Frontal cortex (tissue), 4 donors: ENCODE measurements at places on chromosomes 13 and 19.
A peak's percentile ranks its signal among the peaks of the same experiment; 100 is the strongest.

DNA sequence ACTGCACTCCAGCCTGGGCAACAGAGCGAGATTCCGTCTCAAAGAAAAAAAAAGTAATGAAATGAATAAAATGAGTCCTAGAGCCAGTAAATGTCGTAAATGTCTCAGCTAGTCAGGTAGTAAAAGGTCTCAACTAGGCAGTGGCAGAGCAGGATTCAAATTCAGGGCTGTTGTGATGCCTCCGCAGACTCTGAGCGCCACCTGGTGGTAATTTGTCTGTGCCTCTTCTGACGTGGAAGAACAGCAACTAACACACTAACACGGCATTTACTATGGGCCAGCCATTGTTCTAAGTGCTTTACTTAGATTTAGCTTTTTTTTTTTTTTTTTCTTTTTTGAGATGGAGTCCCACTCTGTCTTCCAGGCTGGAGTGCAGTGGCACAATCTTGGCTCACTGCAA is 30.2 kb downstream of the CYP2F1 start:
- peak; percentile 48 for DNase-seq

- DNase-seq, result no peak
Measured at GRCh38 chr13:101258071-101258470, 158.2 kb downstream of the NALCN start.

DNA sequence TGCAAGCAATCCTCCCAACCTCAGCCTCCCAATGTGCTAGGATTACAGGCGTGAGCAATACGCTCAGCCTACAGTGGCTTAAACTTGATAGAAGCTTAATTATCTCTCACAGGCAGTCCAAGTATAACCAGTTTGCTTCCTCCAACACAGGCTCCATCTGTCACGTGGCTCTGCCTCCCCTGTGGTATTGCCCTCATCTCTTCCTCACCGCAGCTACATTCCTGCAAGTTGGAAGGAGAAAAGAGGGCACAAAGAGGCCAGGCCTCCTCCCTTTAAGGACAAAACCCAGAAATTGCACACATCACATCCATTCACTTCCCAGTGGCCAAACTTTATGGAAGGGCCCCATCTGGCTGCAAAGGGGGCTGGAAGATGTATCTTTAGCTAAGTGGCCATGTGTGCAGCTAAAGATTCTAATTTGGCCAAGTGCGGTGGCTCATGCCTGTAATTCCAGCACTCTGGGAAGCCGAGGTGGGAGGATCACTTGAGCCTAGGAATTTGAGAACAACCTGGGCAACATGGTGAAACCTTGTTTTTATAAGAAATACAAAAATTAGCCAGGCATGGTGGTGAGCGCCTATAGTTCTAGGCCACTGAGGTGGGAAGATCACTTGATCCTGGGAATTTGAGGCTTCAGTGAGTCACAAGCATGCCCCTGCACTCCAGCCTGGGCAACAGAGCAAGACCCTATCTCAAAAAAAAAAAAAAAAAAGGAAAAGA is 3.1 kb upstream of the SDHAF1 start:
- DNase-seq, result no peak

- DNase-seq, result no peak
Measured at GRCh38 chr19:29090783-29091526, 122.0 kb downstream of the UQCRFS1 start.

DNA sequence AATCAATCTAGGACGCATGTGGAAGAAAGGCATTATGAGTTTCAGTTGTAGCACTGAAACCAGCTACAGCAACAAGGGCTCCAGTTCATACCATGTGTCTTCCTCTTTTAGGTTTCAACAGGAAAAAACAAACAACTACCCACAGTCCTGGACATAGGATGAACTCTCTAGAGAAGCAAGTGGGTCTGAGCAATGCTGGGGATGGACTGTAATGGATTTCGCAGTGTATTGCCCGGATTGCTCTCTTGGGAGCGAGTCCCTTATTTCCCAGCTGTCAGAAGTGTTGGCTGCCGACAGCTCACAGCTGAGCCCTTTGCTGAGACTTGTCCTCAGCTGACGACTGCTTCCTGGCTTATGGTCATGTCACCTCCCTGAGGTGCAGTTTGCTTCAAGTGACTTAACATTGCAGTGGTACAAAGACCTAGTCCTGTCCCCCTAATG is 12.1 kb upstream of the MYCBP2 start:
- DNase-seq, result no peak

- DNase-seq, result no peak
Measured at GRCh38 chr13:39876258-39876657, 220.8 kb downstream of the COG6 start.

DNA sequence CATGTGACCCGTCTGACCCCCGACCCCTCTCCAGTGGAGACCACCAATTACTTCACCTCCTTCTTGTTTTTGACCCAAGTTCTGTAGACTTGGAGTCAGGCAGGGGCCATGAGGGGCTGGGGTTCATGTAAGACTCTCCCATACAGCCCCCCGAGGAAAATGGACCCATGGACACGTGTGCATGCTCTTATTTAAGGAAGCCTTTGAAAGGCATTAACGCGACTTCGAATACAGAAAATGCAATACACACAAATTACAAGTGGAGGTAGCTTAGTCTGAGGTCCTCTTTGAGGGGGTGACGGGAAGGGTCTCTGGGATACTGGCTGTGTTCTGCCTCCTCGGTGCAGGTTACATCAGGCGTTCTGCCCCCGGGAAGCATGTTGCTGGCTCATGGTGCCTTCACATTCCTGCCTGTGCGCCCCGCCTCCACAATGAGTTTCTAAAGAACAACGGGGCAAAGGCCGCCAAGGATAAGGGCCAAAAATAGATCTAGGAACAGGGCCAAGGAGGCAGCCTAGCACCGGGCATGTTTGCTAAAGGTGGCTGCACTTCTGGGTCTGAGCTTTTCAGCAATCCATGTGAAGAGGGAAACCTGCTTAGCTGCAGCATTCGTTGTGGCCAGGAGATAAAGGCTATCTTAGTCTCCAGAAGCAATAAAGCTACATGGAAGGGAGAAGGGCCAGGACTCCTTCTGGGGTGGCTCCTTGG is 54.5 kb downstream of the RAB20 start:
- no peak for DNase-seq

DNA sequence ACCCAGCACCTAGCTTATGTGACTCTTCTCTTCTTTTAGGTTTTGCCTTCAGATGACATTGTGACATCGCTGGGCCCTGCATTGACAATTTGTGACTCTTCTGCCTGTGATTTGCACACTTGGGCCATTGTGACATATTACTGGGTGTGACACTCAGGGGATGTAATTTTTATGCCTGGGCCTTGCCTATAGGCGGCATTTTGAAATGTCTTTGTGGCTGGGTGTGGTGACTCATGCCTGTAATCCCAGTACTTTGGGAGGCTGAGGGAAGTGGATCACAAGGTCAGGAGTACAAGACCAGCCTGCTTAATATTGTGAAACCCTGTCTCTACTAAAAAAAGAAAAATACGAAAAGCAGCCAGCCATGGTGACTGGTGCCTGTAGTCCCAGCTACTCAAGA is 28.4 kb upstream of the ZNF681 start:
- DNase-seq, result no peak

DNA sequence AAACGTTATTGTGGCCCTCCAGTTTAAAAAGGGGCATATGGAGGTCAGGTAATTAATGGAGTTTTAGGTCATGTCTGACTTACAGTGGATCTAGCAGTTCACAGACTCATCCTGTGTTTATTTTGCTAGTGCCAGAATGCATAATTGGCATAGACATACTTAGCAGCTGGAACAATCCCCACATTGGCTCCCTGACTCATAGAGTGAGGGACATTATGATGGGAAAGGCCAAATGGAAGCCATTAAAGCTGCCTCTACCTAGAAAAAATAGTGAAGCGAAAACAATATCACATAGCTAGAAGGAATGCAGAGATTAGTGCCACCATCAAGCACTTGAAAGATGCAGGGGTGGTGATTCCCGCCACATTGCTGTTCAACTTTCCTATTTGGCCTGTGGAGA is 610.7 kb downstream of the SLITRK5 start:
- DNase-seq, result no peak

DNA sequence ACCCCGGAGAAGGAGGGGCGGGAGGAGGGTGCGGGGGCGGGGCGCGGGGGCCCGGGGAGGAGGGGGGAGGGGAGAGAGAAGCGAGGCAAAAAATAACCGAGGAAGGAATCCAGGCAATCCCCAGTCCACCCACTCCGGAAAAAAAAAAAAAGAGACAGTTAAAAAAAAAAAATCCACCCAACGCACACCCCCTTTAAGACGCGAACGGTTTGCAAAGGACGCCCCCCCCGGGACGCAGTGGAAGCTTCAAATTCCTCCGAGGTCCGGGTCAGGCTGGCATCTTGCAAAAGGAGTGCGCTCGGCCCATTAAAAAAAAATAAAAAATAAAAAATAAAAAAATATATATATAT is at the start of gene CACNA1A:
Gene CACNA1A, minus strand, starts transcription at position 9 of the 350 bp plus-strand sequence. CDS start 255 bp downstream, outside the sequence.
- no peak for DNase-seq

DNA sequence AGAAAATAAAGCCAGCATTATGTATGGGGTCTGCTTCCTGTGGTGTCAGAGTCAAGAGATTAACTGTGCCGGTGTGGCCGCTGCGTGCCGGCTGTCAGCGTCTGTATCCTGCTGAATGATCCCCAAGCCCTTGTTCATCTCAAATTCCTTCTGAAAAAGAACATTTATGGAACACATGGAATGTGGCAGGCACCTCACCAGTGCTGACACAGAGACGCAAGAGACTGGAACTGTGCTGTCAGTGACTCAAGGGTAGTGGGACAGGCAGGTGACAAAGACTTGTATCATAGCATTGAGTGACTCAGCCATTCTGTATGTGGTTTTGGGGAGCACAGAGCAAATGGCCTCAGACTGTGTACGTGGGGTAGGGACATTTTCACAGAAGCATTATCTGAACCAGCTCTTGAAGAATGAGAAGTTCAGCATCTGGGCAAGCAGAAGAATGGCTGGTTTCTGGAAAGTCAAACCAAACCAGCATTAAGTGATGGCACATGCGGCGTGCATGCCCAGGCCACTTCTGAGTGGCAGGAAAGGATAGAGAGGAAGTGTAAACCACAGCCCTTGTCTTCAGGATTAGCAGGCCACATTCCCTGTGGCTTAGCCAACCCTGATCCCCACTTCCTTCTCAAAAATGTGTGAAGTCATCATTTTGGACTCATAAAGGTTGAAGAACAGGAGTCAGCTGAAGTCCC is 54.0 kb upstream of the IRS2 start:
- no peak for DNase-seq

GRCh38 chr19:19506592-19506991 is 8.8 kb downstream of the TSSK6 start:
- DNase-seq, result no peak

DNA sequence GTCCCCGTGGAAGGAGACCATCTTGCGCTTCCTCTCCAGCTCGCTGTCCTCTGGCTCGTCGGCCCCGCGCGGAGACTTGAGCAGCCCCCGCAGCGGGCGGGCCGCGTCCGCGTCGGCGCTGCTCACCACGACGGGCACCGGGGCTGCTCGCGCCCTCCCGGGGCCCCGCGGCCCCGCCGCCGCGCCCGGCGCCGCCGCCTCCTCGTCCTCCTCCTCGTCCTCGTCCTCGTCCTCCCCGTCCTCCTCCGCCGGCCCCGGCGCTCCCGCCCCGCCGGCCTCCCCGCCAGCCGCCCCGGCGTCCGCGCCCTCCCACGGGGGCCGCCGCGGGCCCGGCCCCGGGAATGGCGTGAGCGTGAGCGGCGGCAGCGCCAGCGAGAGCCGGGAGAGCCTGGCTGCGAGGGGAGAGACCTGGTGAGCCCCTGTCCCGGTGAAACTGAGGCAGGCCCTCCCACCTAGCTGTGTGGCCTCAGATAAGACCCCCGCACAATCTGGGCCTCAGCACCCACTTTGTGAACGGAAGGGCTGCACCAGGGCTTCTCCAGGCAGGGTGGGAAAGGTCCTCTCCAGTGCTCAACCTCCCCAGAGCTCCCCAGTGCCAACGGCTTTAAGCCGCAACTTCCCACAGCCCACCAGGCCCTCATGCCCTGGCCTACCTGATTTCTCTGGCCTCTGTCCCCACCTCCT is 17.8 kb downstream of the LMTK3 start:
- no peak for DNase-seq

DNA sequence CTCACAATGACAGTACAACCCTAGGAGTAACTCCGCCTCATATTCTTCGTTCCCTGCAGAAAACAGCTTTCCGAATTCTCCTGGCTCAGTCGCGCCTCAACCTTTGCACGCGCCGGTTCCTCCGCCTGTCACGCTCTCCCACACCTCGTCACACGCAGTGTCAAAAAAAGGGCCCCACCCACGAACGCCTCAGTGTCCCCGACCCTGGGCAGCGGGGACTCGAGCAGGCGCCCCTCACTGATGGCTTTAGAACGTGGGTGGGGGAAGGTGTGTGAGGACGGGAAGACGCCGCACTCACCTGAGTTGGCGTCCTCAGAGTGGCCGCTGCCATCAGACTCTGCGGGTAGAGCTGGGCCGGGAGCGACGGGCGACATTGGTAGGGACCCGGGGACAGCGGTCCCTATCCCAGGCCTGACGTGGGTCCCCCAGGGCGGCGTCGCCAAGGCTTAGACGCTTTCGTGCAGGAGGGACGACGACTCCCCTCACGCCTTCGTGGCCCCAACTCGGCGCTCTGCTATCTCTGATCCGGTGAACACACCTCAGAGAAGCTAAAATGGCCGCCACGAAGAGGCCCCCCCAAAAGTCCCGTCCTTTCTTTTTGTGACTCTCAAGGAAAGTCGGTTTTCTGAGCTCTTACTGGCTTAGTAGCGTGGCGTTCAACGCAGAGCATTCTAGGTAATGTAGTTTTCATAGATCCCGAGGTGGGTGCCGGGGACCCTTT is at the start of gene ZNF154:
Gene ZNF154, minus strand, starts transcription at position 564 of the 721 bp plus-strand sequence. Its CDS starts 233 bp downstream, at position 331.
- peak; percentile 30 for DNase-seq

DNA sequence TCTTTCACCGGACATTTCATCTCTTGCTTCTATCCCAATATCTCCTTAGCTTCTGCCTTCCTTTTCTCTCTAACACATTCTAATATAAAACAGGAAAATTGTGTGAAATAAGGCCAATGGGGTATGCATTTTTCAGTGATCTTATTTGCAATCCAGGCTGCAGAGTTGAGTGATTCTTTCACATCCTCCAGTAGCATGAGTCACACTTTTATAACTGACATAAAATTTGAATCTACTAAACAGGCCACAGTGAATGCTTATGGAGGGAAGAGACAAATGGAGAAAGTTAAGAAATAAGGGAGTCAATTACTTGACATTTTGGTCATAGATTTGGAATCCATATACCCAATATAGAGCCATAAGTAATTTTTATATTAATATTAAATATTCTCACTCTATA is 1037.0 kb upstream of the SPRY2 start:
- no peak for DNase-seq

DNA sequence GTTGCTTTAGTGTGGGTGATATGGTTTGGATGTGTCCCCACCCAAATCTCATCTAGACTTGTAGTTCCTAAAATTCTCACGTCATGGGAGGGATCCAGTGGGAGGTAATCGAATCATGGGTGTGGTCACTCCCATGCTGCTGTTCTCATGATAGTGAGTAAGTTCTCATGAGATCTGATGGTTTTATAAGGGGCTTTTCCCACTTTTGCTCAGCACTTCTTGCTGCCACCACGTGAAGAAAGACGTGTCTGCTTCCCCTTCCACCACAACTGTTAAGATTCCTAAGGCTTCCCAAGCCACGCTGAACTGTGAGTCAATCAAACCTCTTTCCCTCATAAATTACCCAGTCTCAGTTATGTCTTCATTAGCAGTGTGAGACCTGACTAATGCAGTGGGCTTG is 26.0 kb downstream of the OR10H4 start:
- DNase-seq, result no peak
